ENCODE measurements at places on chromosomes 2 and 18.

DNA sequence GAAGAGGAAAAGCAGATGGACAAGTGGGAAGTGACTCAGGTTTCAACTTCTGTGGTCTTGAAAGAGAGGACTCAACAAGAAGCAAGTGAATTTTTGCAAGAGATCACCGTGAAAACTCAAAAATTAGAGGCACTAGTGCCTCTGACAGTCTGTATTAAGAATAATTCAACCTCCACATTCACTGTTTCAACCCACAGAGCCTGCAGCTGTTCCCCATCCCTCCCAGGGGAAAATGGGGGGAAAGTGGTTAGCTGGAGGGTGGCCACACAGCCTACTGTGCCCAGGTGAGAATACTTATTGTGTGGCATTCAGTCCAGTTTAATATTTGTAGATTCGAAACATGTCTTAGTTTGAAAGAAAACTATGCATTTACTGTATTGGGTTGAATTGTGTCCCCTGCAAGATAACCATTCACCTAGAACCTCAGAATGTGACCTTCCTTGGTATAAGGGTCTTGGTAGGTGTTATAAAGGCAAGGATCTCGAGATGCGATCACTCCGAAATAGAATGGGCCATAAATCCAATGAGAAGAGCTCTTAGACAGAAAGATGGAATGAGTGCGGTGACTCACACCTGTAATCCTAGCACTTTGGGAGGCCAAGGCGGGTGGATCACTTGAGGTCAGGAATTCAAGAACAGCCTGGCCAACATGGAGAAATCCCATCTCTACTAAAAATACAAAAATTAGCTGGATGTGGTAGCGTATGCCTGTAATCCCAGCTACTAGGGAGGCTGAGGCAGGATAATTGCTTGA, 94.3 kb downstream of the IRS1 start:
- DNase-seq, result no peak

GRCh38 chr2:118388771-118389170, 300.5 kb downstream of the INSIG2 start:
- DNase-seq, result no peak

- DNase-seq, result no peak
Measured at GRCh38 chr18:39724652-39725051, 2159.1 kb upstream of the CELF4 start.

DNA sequence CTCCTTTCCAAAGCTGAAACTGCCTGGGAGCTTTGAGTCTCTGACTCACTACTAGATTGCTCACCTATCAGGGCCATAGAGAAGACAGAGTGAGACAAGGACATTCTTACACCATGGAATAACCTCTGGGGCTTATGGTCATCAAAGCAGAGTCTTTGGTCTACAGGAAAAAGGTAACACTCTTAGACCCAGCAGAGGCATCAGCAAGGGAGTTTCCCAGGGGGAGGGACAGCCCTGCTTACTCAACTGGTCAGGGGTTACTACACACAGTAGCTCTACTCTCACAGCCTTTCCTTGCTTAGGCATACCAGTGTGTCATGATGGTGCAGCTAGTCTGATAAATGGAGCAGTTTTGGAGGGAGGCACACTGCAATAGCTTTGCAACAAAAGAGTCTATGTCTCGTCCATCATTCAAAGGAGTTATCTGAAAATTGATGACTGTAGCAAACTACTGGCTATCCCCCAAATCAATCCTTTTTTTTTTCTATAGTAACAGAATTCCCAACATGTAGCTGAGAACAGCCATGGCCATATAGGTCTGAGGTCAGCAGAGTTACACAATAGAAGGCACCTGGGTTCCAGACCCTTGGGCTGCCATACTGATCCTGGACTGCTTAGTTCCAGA, 22.4 kb upstream of the CD28 start:
- DNase-seq, result no peak

GRCh38 chr2:105802587-105802986, 57.9 kb downstream of the NCK2 start:
- DNase-seq, result no peak

- no peak for DNase-seq
Measured at GRCh38 chr2:231725476-231725875, 17.2 kb downstream of the PTMA start.

GRCh38 chr2:10277293-10278028, 25.2 kb upstream of the HPCAL1 start:
- DNase-seq, result no peak

- no peak for DNase-seq
Measured at GRCh38 chr2:190759749-190760213, 110.9 kb downstream of the NAB1 start.

DNA sequence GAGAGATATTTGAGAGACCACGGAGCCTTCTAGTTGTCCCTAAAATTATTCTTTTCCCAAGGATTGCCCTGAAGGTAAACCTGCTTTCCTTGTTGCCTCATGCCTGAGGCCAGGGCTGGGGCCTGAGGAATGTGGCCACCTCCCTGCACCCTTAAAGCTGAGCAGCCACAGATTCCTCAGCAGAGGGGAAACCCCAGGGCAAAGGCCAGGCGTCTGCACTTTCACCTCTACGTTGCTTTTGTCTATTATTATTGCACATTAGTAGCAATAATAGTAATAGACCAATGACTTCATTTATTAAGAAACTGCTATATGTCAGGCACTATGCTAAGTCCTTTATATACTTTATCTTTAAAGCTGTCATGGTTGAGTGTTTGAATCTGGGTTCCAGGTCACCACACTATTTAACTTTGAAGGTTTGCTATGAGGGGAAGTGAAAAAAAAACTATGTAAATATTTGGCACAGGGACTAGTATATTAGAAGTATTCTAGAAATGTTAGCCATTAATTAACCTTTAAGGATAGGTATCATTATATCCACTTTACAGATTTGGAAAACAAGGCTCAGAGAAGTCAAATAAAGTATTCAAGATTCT, 104.2 kb downstream of the LRRC30 start:
- no peak for DNase-seq

- no peak for DNase-seq
Measured at GRCh38 chr18:27735117-27735516, 441.8 kb downstream of the CDH2 start.

- no peak for DNase-seq
Measured at GRCh38 chr2:48901416-48901815, 145.9 kb upstream of the LHCGR start.
